ENCODE measurements at places on chromosomes 7 and 10. TPM values are rescaled to one million over a fixed set of nuclear protein-coding genes. Genes with fewer than 3 reads are reported as not detected.
A peak's percentile ranks its signal among the peaks of the same experiment; 100 is the strongest.

The OR2A42 gene
- total RNA-seq, result not detected

The CALHM1 gene
- total RNA-seq, result 0.73 TPM

The LRRN3 gene
- 18.0 TPM for total RNA-seq

The ABCF2 gene
- 23.1 TPM for total RNA-seq

- peak; percentile 45 for DNase-seq
Measured at GRCh38 chr10:60032723-60033122, 126.4 kb upstream of the CCDC6 start.

DNA sequence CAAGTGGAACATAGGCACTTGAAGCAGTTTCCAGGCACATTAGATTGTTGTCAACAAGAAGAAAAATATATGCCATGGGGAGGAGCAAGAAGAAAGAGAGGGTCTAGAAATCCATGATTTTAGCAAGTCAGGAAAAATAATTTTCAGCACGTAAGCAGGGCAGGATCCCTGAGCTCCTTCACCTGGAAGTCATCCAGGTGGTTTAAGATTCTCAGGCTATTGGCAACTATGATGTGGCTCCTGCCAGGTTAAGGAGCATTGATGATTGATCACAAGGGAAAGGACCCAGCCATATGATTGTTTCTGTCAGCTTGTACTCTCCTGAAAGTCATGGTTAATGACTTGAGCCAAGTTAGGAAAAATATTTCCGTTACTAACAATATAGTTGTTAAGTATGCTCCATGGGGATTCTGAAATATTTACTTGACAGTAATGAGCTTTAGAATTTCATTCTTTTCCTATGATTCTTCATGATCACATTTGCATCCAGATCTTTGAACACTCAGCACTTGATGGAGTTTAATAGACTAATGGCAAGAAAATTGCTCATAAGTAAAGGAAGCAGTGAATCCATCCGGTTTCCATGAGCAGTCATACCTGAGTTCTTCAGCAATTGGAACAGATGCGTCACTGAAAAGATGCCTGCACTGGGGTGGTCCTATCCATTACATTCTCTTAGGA lies 209.1 kb downstream of the BICC1 start:
- no peak for DNase-seq

DNA sequence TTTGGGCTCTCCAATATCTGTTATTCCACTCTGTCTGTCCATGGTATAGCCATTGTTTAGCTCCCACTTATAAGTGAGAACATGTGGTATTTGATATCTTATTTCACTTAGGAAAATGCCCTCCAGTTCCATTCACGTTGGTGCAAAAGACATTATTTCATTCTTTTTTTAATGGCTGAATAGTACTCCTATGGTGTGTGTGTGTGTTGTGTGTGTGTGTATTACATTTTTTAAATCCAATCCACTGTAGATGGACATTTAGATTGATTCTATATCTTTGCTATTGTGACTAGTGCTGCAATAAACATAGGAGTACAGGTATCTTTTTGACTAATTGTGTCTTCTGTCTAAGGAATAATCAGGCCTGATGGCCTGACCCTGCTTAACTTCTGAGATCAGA lies 7.4 kb upstream of the CPED1 start:
- no peak for DNase-seq

DNA sequence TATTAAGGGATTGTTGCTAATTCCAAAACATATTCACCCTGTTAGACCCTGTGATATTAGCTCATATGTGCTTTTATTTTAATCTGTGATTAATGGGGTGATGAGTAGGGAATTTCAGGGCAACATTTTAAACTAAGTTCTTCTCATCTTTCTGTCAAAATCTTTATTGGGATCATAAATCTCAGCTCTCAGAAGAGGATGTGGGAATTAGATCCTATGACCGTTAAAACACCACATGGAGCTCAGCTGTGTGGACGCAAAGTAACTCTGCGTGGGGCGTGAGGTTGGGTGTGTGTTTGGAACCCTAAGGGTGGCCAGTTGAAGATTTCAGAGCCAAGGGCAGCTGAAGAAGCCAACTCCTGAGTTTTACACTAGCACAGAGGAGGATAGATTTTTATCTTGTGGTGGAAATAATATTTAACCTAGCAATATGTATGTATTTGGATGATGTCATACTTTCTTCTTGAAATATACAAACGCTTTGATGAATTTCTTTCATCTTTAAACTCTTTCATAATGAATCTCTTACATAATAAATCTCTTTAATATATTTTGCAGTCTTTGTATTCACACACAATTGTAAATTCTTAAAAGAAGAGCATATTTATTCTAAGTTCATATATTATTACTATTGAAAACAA lies 64.4 kb downstream of the EPDR1 start:
- DNase-seq, result no peak

- DNase-seq, result no peak
Measured at GRCh38 chr7:24455813-24456525, 117.3 kb upstream of the PALS2 start.

GRCh38 chr10:100791369-100792058 lies 46.1 kb downstream of the PAX2 start:
- DNase-seq, result no peak

DNA sequence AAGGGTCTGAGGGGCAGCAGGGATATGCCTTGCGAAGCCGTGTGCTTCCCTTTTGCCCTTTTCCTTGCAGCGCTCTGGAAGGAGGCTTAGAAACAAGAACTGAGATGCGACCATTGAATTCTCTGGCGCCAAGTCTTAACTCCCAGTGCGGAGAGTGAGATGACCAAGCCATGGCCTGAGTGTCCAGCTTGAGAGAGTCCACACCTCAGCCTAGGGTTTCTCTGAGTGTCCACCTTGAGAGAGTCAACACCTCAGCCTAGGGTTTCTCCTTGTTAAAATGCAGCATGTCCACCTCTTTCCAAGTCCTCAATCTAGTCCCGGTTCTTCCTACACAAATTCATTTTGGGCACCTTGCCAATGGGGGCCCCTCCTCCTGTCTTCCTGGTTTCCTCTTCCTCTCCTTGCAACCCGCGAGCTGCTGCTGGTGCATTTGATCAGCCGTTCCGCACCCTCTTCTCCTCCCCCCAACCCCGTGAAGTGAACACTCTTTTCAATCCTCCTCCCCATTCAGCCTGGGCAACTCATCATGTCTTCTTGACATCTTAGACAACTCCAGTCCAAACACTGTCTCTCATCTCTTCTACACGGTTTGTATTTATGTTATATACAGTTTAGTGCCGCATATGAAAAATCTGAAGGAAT lies 178.2 kb upstream of the PITRM1 start:
- no peak for DNase-seq

- no peak for DNase-seq
Measured at GRCh38 chr10:29922892-29923291, 136.5 kb downstream of the JCAD start.

DNA sequence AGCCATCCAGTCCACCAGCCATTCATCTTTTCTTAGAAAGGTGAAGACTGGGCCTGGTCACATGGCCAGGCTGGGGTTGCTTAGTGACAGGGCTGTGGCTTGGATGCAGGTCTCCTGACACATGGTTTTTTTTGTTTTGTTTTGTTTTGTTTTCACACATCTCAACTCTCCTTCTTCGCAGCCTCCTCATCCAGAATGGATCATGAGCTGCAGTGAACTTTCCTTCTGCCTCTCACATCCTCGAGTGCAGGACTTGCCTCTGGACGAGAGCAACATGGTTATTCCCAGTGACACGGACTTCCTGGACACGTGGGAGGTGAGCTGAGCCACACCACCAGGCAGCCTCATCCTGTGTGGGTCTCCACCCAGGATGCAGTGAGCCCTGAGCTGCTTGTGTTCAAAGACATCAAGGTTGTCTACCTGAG lies 9.5 kb downstream of the AKR1E2 start:
- DNase-seq, result peak; percentile 61

GRCh38 chr10:16393271-16393858 lies 43.4 kb upstream of the PTER start:
- DNase-seq, result no peak

DNA sequence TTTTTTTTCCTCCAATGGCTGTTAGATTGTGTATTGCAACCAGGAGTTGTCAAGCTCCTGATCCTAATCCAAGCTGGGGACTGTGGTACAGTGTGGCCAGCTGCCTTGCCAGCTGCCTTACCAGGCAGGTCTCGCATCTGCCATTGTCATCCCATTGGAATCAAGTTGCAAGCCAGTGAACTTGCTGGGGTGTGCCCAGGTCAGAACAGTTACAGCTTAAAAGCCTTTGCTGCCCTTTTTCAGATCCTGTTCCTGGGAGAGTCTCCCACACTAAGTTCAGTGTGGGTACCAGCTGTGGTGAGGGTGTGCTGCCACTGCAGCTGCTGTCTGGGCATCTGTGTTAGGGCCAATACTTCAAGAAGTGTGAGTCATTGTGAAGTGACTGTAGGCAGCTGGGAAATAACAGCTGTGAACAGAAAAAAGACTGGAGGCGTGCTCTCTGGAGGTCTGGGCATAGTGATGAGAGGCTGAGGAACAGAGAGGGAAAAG lies 72.8 kb downstream of the CCNY start:
- DNase-seq, result no peak
